ENCODE measurements at places on chromosomes 6 and 20. TPM values are rescaled to one million over a fixed set of nuclear protein-coding genes. Genes with fewer than 3 reads are reported as not detected.

- H3K4me3 ChIP-seq, result peak overlapping the region; percentile 13
- peak overlapping the region; percentile 16 for H3K27ac ChIP-seq
- H3K27me3 ChIP-seq, result no peaks in the 10 kb centered on the region
These were observed 43.4 kb downstream of the NHSL1 start for GRCh38 chr6:138455746-138456400.

- peak; percentile 95 for DNase-seq
- H3K4me3 ChIP-seq, result no peak overlapping the region
- H3K27me3 ChIP-seq, result no peaks in the 10 kb centered on the region
- H3K36me3 ChIP-seq, result no peaks in the 10 kb centered on the region
These were observed 30.0 kb upstream of the AKIRIN2 start for GRCh38 chr6:87731818-87732661.

DNA sequence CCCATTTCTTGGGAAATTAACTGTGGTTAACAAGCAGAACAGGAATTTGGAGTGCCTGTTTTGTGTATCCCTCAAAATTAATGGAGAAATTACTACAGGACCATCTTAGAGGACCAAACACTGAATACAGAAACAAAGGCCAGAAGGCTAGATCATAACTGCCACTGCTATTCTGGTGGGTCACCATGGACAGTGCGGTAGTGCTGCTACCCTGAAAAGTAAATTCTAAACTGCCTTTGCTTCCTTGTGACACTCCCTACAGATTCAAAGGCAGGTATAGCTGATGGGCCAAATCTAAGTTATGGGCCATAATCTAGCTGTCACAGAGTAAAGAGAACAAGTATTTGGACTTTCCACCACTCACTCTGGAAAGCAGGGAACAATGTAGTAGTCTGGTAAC lies 575.8 kb upstream of the ADGRB3 start:
- no peaks in the 10 kb centered on the region for H3K4me1 ChIP-seq
- H3K4me3 ChIP-seq, result no peak overlapping the region
- DNase-seq, result no peak

- no peaks in the 10 kb centered on the region for H3K36me3 ChIP-seq
- H3K4me3 ChIP-seq, result no peak overlapping the region
- no peak overlapping the region for H3K27ac ChIP-seq
- H3K27me3 ChIP-seq, result peaks cover 31% of the 10 kb centered on the region
These were observed 15.0 kb upstream of the TBX18 start for GRCh38 chr6:84779380-84779779.

DNA sequence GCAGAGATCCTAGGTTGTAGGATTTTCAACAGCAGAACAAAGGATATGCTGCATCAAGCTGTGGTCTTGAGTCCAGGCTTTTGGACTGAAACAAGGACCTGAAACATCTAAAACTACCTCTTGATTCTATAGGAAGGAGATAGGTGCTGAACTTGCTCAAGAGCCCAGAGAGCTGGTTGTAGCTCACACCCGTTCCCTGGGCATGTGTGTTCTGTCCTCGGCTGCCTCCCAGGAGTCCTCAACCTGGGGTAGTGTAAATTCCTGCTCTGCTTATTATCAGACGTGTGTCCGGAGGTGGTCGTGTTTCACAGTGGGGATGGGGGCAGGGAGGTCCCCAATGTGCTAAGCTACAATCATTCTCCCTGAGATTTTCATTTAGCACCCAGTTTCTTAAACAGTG lies 4.8 kb downstream of the NOP56 start:
- H3K36me3 ChIP-seq, result peaks cover 86% of the 10 kb centered on the region
- peaks cover 18% of the 10 kb centered on the region for H3K4me1 ChIP-seq
- no peak overlapping the region for H3K4me3 ChIP-seq
- no peak overlapping the region for H3K27ac ChIP-seq
- no peaks in the 10 kb centered on the region for H3K27me3 ChIP-seq

GRCh38 chr6:91482498-91482897 lies 895.6 kb upstream of the MAP3K7 start:
- no peaks in the 10 kb centered on the region for H3K27me3 ChIP-seq
- H3K4me3 ChIP-seq, result no peak overlapping the region

DNA sequence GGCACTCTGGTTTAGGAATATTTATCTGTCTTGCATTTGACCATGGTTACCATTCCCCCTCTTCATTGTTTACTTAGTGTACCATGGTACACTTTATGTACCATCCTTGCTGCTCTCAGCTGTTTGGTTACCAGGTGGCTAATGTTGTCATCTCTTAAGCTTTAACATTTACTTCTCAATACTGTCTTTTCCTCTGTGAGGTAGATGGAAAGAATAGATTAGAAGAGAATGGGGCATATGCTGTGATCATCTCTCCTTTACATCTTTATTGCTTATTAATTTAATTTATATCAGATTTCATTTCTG lies 109.2 kb downstream of the NCOA3 start:
- H3K27ac ChIP-seq, result peak overlapping the region; percentile 38
- H3K4me1 ChIP-seq, result peaks cover 40% of the 10 kb centered on the region
- no peak overlapping the region for H3K4me3 ChIP-seq
- H3K27me3 ChIP-seq, result no peaks in the 10 kb centered on the region
- no peaks in the 10 kb centered on the region for H3K36me3 ChIP-seq

DNA sequence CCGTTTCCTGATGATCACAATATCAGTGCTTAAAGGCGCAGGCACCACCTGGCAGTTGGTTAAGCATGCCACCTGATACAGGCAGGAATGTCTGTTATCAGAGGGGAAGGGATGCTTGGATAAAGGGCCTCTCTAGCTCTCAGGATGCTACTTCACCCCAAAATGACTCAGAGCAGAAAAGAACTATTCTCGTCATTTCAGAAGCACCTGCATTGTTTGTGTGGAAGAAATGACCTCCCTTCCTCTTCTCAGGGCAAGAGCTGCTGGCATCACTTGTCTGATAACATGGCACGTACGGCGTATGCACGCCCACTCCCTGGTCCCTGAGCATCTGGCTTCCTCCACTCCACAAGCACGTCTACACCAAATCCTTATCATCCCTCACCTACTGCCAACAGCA lies 47.3 kb downstream of the ATP9A start:
- peaks cover 6% of the 10 kb centered on the region for H3K36me3 ChIP-seq
- H3K4me3 ChIP-seq, result no peak overlapping the region
- no peak overlapping the region for H3K27ac ChIP-seq
- no peak for DNase-seq
- H3K4me1 ChIP-seq, result no peaks in the 10 kb centered on the region
- no peaks in the 10 kb centered on the region for H3K27me3 ChIP-seq

- H3K4me3 ChIP-seq, result no peak overlapping the region
- no peak for DNase-seq
- no peaks in the 10 kb centered on the region for H3K27me3 ChIP-seq
- no peak overlapping the region for H3K27ac ChIP-seq
- no peaks in the 10 kb centered on the region for H3K4me1 ChIP-seq
These were observed 186.5 kb downstream of the SCP2D1 start for GRCh38 chr20:19000078-19000477.

- peak overlapping the region; percentile 57 for H3K27ac ChIP-seq
- no peaks in the 10 kb centered on the region for H3K4me1 ChIP-seq
- DNase-seq, result no peak
- H3K27me3 ChIP-seq, result peaks cover 3% of the 10 kb centered on the region
- no peaks in the 10 kb centered on the region for H3K36me3 ChIP-seq
These were observed 87.8 kb downstream of the CDH26 start for GRCh38 chr20:60046011-60046413.

GRCh38 chr20:47663354-47664067 lies 121.8 kb downstream of the SULF2 start:
- no peak overlapping the region for H3K27ac ChIP-seq
- H3K4me3 ChIP-seq, result no peak overlapping the region
- H3K27me3 ChIP-seq, result no peaks in the 10 kb centered on the region
- H3K4me1 ChIP-seq, result peaks cover 12% of the 10 kb centered on the region

GRCh38 chr6:2733736-2734480 lies 16.8 kb downstream of the MYLK4 start:
- H3K36me3 ChIP-seq, result no peaks in the 10 kb centered on the region
- DNase-seq, result no peak
- H3K4me3 ChIP-seq, result no peak overlapping the region
- peak overlapping the region; percentile 51 for H3K27ac ChIP-seq
- no peaks in the 10 kb centered on the region for H3K27me3 ChIP-seq

- no peaks in the 10 kb centered on the region for H3K27me3 ChIP-seq
- no peak overlapping the region for H3K4me3 ChIP-seq
- DNase-seq, result no peak
- H3K36me3 ChIP-seq, result peaks cover 1% of the 10 kb centered on the region
- no peak overlapping the region for H3K27ac ChIP-seq
- H3K4me1 ChIP-seq, result no peaks in the 10 kb centered on the region
These were observed 120.8 kb upstream of the EDN1 start for GRCh38 chr6:12169377-12169776.

DNA sequence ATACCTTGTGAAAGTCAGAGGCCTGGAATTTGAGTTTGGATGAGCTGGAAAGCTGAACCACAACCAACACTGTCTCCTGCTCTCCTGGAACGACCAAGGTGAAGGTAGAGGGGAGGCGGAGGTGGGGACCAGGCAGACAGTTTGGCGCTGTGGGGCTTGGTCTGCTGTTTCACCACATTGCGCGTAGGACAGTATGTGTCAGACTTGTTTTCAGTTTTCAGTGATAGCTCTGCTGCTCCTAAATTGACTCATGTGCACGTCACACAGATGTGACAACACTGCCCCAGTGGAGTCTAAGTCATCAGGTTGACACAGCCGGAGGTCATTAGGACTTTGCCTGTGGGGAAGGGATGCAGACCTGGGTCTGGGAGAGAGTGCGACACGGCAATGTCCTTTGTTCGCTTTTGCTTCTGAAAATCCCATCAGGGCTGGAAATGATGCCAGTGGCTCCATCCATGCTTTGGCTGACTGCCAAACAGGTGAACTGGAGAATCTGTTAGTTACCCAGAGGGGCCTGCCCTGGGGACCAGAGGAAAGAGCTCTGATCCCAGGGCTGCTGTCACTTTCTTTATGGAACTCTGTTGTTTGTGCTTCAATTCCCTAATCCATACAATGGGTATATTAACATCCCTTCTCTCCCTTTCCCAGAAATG lies 255.5 kb downstream of the CDC5L start:
- H3K36me3 ChIP-seq, result no peaks in the 10 kb centered on the region
- no peaks in the 10 kb centered on the region for H3K27me3 ChIP-seq
- no peaks in the 10 kb centered on the region for H3K4me1 ChIP-seq
- H3K4me3 ChIP-seq, result no peak overlapping the region
- H3K27ac ChIP-seq, result no peak overlapping the region
- no peak for DNase-seq

DNA sequence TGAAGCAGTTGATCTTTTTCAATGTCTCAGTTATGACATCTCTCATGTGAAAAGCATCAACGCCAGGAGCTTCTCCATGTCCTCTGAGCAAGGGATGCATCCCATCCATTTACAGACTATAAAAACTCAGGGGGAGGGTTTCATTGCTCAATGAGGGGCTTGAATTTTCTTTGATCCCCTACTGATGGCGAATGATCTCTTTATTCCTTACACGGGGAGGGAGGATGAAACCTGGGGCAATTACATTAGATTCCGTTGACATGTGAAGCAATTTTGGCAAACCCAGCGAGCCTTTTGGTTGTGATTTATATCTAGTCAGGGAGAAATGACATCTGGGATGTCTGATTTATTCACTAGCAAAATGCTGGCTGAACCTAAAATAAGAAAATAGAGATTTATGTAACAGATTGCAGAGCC lies 268.9 kb downstream of the HIVEP2 start:
- H3K27me3 ChIP-seq, result no peaks in the 10 kb centered on the region
- no peak for DNase-seq
- no peak overlapping the region for H3K27ac ChIP-seq
- H3K36me3 ChIP-seq, result no peaks in the 10 kb centered on the region
- no peaks in the 10 kb centered on the region for H3K4me1 ChIP-seq

DNA sequence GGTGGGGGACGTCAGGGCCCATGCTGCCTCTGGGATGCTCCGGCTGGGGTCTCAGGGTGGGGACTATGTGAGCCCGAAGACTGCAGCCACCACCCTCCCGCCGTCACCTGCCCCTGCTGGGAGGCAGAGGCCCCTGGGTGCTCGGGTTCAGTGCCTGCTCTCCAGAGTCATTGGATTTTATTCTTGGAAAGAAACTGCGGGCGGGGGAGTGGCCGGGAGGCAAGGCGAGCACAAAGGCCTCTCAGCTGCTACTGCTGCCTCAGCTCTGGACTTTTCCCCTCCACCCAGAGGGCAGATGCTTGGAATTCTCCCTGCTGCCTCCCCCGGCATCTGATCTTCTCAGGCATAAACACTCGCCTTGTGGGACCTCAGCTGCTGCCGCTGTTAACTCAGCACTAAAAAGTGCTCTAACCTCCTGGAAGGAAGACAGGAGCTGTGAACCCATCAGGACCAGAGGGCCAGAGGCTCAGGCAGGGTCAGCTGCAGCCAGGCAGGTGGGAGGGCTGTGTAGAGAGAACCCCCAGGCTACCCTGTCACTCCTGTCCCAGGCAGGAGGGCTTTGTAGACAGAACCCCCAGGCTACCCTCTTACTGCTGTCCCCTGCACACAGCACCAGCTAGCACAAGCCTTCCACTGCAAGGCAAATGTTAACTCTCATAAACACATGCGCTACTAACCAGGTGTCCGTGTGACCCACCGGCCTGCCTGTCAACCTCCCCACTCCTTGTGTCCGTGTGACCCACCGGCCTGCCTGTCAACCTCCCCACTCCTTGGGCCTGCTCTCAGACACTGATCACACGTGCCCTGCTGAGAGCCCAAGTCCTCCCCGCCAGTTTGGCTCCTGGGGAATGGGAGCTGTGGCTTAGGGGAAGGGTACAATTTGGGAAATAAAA lies 9.4 kb upstream of the FRMD1 start:
- no peak overlapping the region for H3K4me3 ChIP-seq
- no peaks in the 10 kb centered on the region for H3K36me3 ChIP-seq
- no peak overlapping the region for H3K27ac ChIP-seq
- DNase-seq, result no peak

DNA sequence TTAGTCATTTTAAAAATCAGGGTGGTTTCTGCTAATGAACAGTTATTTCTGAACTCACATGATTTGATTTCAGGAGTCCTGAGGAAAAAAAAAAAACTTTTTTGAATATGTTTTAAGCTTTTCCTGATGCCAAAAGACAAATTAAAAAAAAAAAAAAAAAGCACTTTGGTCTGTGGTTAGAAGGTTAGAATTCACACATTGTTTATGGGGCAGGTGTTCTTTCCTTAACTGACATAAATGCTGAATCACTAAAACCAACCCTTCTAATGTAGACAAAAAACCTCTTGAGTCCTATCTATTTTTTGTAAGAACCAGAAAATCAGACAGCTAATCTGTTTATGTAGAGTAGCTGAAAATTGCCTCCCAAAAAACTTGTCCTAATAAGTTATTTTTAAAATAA lies 20.4 kb downstream of the THEMIS start:
- H3K4me3 ChIP-seq, result no peak overlapping the region
- no peaks in the 10 kb centered on the region for H3K27me3 ChIP-seq
- H3K36me3 ChIP-seq, result no peaks in the 10 kb centered on the region

- peaks cover 14% of the 10 kb centered on the region for H3K4me1 ChIP-seq
- H3K36me3 ChIP-seq, result no peaks in the 10 kb centered on the region
- H3K27me3 ChIP-seq, result no peaks in the 10 kb centered on the region
- DNase-seq, result no peak
- no peak overlapping the region for H3K27ac ChIP-seq
These were observed 3.8 kb downstream of the SNPH start for GRCh38 chr20:1269850-1270249.

- H3K36me3 ChIP-seq, result no peaks in the 10 kb centered on the region
- no peak overlapping the region for H3K4me3 ChIP-seq
- H3K27ac ChIP-seq, result no peak overlapping the region
- DNase-seq, result no peak
These were observed 208.1 kb upstream of the PROKR2 start for GRCh38 chr20:5524896-5525295.

The PXDC1 gene
- total RNA-seq, result 50.9 TPM

The BHLHE23 gene
- not detected for total RNA-seq

The GATA5 gene
- total RNA-seq, result 1.8 TPM

The EDN3 gene
- total RNA-seq, result 0.27 TPM

The PKIB gene
- 3.2 TPM for total RNA-seq

The NMBR gene
- not detected for total RNA-seq

The ELMO2 gene
- 61.9 TPM for total RNA-seq

The ZNF165 gene
- total RNA-seq, result 2.2 TPM

The OPN5 gene
- total RNA-seq, result not detected

Measured in lower lobe of right lung (tissue), 2 donors.